ENCODE measurements at places on chromosomes 3 and 15. TPM values are rescaled to one million over a fixed set of nuclear protein-coding genes. Genes with fewer than 3 reads are reported as not detected.

The REC114 gene
- total RNA-seq: not detected

The CPEB1 gene
- 5.5 TPM for total RNA-seq

The HRH1 gene
- 3.2 TPM for total RNA-seq

The DNASE1L3 gene
- not detected for total RNA-seq

The GOLGA8J gene
- not detected for total RNA-seq
